ENCODE measurements at places on chromosomes 1 and 21. TPM values are rescaled to one million over a fixed set of nuclear protein-coding genes. Genes with fewer than 3 reads are reported as not detected.

DNA sequence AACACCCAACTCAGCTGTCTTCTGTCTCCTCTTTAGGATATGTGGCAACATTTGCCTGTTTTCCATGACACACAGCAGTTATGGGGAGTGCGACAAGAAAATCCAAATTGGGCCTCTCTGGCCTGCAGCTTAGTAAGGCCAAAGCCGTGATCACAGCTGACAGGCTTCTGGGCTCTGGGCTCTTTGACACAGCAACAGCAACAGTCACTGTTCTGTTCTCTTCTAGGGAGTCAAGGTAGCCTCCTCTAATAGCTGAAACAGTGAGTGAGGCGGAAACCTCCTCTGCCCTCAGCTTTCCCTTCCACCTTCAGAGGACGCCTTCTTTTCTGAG lies 19.0 kb downstream of the CLCA1 start:
- no peak for DNase-seq

DNA sequence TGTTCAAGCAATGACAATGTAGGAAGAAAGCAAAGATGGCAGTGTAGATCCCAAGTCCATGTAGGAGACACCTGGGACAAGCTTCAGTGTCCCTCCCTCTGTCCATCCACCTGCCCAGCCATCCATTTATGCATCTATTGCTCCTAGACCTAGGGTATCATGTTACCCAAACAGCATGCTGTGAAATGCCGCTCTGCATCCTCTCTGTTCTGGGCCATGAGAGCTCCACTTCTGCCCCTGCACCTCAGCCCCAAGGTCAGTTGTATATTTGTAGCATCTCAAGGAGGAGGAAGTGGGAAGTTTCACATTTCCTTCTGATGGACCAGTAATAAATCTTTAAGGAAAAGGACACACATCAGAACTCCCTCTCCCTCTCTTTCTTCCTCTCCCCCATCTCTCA lies 27.9 kb upstream of the TSPEAR start:
- DNase-seq = no peak

ACOT7 gene
- 4.8 TPM for total RNA-seq

GRCh38 chr1:246139745-246140182 lies 367.3 kb downstream of the SMYD3 start:
- peak; percentile 87 for DNase-seq

- peak; percentile 72 for DNase-seq
Observed at GRCh38 chr1:151972542-151973248, 21.0 kb downstream of the S100A10 start.

- no peak for DNase-seq
Observed at GRCh38 chr1:6703016-6703415, 1.4 kb upstream of the DNAJC11 start.

DNA sequence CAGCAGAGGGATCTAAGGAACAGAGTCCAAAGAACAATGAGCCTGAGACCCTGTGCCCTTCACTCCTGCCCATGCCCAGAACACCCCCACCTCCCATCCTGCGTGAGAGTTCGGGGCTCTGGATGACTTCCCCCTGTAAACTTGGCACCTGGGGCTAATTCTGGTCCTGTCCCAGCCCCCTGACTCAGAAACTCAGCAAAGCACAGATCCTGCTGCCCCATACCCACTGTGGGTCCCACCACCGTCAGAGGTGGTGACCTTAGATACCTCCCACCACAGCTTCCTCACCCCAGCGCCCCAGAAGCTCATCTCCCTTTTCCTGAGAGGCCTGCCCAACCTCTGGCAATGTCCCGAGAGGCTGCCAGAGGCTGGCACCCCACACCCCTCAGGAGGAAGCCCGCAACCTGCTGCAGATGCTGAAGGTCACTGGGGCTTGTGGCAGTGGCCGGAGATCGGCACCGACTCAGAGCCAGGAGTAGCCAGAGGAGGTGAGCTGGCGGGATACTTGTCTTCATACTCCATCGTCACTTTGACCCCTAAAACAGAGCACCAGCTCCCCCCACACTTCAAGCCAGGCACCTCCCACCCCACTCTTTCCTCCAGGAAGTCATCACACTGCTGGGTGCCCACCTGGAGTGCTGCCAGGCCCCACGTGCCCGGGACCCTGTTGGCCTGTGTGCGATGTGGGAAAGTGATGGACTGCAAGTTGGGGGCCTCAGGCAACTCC lies 111.6 kb upstream of the IFFO2 start:
- no peak for DNase-seq

DNA sequence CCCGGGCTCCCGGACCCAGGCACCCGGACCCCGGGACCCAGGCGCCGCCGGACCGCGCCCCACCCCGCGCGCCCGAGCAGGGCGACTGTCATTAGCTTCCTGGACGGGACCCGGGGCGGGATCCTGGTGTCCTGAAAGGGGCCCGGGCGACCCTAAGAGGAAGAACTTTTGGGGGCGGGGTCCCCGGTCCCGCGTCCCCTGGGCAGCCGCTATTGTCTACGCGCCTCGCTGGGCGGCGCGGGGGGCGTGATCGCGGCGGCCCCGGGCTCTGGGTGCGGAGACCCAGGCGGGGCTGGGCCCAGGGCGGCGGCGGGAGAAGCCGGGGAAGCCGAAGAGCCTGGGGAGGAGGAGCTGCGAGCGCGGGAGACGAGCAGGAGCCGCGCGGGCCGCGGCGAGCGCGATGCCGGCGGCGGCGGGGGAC lies 465 bp downstream of the HUNK start:
- no peak for DNase-seq

GRCh38 chr1:18548643-18549042 lies 67.9 kb downstream of the KLHDC7A start:
- DNase-seq = no peak

- DNase-seq = no peak
Observed at GRCh38 chr1:34839526-34840305, 19.8 kb downstream of the SMIM12 start.

- peak; percentile 95 for DNase-seq
Observed at GRCh38 chr1:45913183-45913683, 109.8 kb downstream of the MAST2 start.

TLR5 gene
- not detected for total RNA-seq

C1orf226 gene
- total RNA-seq = not detected

TSNAX gene
- 28.9 TPM for total RNA-seq
